ENCODE measurements at places on chromosomes 2 and 18. TPM values are rescaled to one million over a fixed set of nuclear protein-coding genes. Genes with fewer than 3 reads are reported as not detected.

DNA sequence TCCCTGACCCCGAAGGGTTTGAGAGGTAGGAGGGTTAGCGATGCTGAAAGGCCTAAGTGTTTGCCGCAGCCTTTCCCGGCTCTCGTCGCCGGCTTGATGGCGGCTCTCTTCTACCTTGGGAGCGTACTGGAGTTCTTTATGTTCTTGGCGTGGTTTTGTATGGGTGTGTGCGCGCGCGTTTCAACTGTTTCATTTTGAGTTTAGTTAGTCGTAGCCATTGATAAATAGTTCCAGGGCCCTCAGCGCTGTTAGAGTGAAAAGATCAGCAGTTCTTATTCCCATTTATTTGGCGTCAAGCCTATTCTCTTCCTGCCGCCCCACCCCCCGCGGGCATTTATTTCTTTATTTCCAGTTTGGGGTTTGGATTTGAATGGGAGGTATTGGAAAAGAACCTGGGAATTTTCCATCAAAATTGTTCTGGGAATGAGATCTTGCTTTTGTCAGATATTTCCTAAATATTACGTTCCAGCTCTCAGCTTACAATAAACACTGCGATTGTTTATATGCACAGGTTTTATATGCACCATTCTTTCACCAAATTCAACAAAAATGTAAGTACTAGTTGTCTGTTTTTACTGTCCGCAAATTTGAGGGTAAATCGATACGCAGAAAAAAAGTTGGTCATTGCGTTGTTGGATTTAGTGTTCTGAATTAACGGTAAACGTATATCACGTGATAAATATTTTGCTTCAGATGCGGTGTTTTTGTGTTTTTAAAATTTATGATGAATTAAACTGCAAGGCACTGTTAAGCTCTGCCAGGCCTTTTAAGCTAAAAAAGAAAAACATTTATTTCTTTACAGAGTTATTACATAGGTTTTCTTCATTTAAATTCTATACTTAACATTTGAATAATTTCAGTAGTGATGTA is 954 bp downstream of the CCNT2 start:
- H3K4me3 ChIP-seq, result peak overlapping the region; percentile 96
- no peaks in the 10 kb centered on the region for H3K36me3 ChIP-seq
- peaks cover 4% of the 10 kb centered on the region for H3K4me1 ChIP-seq
- H3K27ac ChIP-seq, result peak overlapping the region; percentile 95
- no peaks in the 10 kb centered on the region for H3K27me3 ChIP-seq

GRCh38 chr2:121071034-121071504 is 213.9 kb downstream of the TFCP2L1 start:
- no peak overlapping the region for H3K4me3 ChIP-seq
- H3K27ac ChIP-seq, result no peak overlapping the region
- H3K36me3 ChIP-seq, result no peaks in the 10 kb centered on the region
- H3K27me3 ChIP-seq, result no peaks in the 10 kb centered on the region

- no peak for DNase-seq
- H3K27ac ChIP-seq, result no peak overlapping the region
- H3K4me3 ChIP-seq, result no peak overlapping the region
- no peaks in the 10 kb centered on the region for H3K4me1 ChIP-seq
Measured at GRCh38 chr18:60831971-60832370, 459.4 kb upstream of the MC4R start.

DNA sequence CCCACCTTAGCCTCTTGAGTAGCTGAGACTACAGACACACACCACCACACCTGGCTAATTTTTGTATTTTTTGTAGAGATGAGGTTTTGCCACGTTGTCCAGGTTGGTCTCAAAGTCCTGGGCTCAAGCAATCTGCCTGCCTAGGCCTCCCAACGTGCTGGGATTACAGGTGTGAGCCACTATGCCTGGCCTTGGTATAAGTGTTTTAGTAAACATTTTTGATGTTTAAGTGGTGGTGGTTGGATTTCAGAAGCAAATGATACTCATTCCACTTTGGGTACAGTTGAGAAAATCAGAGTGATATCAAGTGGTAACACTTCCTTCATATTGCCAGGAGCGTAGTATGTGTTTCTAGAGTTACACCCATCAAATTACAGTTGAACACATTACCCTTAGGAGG is 25.4 kb downstream of the ACADL start:
- peaks cover 3% of the 10 kb centered on the region for H3K4me1 ChIP-seq
- H3K36me3 ChIP-seq, result no peaks in the 10 kb centered on the region
- no peak overlapping the region for H3K4me3 ChIP-seq

- H3K36me3 ChIP-seq, result no peaks in the 10 kb centered on the region
- H3K4me3 ChIP-seq, result no peak overlapping the region
- H3K27me3 ChIP-seq, result no peaks in the 10 kb centered on the region
Measured at GRCh38 chr2:176879426-176879995, 333.1 kb upstream of the HNRNPA3 start.

- no peak for DNase-seq
- H3K27ac ChIP-seq, result no peak overlapping the region
- H3K4me1 ChIP-seq, result no peaks in the 10 kb centered on the region
- no peak overlapping the region for H3K4me3 ChIP-seq
- no peaks in the 10 kb centered on the region for H3K36me3 ChIP-seq
- H3K27me3 ChIP-seq, result no peaks in the 10 kb centered on the region
Measured at GRCh38 chr2:6639929-6640620, 225.6 kb downstream of the CMPK2 start.

GRCh38 chr2:37388074-37388473 is 43.6 kb downstream of the QPCT start:
- no peaks in the 10 kb centered on the region for H3K27me3 ChIP-seq
- no peaks in the 10 kb centered on the region for H3K4me1 ChIP-seq
- no peak overlapping the region for H3K27ac ChIP-seq
- no peak for DNase-seq
- H3K36me3 ChIP-seq, result no peaks in the 10 kb centered on the region

- no peaks in the 10 kb centered on the region for H3K4me1 ChIP-seq
- DNase-seq, result no peak
- no peak overlapping the region for H3K4me3 ChIP-seq
- no peak overlapping the region for H3K27ac ChIP-seq
Measured at GRCh38 chr2:55107436-55107835, 57.2 kb upstream of the RTN4 start.

GRCh38 chr2:120344976-120345581 is 857 bp upstream of the INHBB start:
- H3K27ac ChIP-seq, result peak overlapping the region; percentile 60
- peak overlapping the region; percentile 41 for H3K4me3 ChIP-seq
- peaks cover 20% of the 10 kb centered on the region for H3K27me3 ChIP-seq
- no peaks in the 10 kb centered on the region for H3K36me3 ChIP-seq
- H3K4me1 ChIP-seq, result no peaks in the 10 kb centered on the region
- DNase-seq, result no peak

- peak; percentile 78 for DNase-seq
- peaks cover 17% of the 10 kb centered on the region for H3K4me1 ChIP-seq
- H3K27me3 ChIP-seq, result no peaks in the 10 kb centered on the region
- H3K4me3 ChIP-seq, result no peak overlapping the region
- H3K36me3 ChIP-seq, result no peaks in the 10 kb centered on the region
Measured at GRCh38 chr2:120771111-120771780, 35.6 kb downstream of the GLI2 start.

- H3K27ac ChIP-seq, result no peak overlapping the region
- H3K27me3 ChIP-seq, result no peaks in the 10 kb centered on the region
- H3K4me1 ChIP-seq, result no peaks in the 10 kb centered on the region
- H3K4me3 ChIP-seq, result no peak overlapping the region
- no peaks in the 10 kb centered on the region for H3K36me3 ChIP-seq
- DNase-seq, result no peak
Measured at GRCh38 chr2:86160156-86160952, 34.9 kb downstream of the IMMT start.

Gene TFPI
- 98.9 TPM for total RNA-seq

Gene CACNB4
- total RNA-seq, result 0.26 TPM

Gene ZSWIM2
- not detected for total RNA-seq

Gene TM4SF20
- total RNA-seq, result not detected

Gene CCBE1
- total RNA-seq, result 1.5 TPM

Gene NCKAP5
- 3.3 TPM for total RNA-seq

Gene HOXD9
- total RNA-seq, result 78.1 TPM

Gene CASP10
- total RNA-seq, result 1.8 TPM

Gene CCT4
- 88.4 TPM for total RNA-seq

Gene EFEMP1
- 296 TPM for total RNA-seq

All from uterus (tissue), 4 donors.